ENCODE measurements at places on chromosomes 12 and 14.

DNA sequence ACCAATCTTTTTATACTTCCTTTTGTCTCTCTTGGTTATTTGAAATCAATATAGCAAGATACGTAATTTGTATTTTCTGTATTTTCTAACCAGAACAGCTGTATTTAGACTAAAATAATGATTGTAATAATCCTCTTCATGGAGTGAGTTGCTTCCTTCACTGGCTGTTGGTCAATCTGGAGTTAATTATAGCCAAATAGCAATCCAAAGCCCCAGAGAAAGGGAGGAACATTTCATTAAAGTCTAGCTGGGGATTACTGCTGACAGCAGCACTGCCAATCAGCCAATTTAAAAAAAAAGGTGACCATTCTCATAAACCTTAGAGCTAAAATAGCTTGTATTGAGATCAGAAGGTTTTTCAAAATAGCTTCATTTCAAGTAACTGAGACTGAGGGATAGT lies 118.0 kb downstream of the TRHDE start:
- no peak for DNase-seq

GRCh38 chr12:76967181-76967885 lies 88.5 kb upstream of the CSRP2 start:
- no peak for DNase-seq

DNA sequence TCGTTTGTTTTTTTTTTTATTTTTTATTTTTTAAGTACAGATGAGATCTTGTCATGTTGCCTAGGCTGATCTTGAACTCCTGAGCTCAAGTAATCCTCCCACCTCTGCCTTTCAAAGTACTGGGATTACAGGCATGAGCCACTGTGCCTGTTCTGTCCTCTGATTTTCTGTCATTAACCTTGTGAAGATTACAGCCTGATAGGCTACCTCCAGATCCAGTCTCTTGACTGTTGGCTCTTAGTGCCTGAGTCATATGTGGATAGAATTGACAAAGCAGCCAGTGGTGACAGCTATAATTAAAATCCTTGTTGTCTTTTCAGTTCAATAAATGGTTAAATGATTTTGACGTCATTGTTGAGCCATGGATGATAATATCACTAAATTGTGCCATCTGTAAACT lies 21.3 kb upstream of the REP15 start:
- no peak for DNase-seq

GRCh38 chr12:113852264-113852663 lies 113.9 kb downstream of the RBM19 start:
- DNase-seq = no peak

GRCh38 chr12:111840807-111841206 lies 1.2 kb upstream of the MAPKAPK5 start:
- no peak for DNase-seq

GRCh38 chr12:94534278-94534677 lies 74.6 kb upstream of the CEP83 start:
- DNase-seq = peak; percentile 38

DNA sequence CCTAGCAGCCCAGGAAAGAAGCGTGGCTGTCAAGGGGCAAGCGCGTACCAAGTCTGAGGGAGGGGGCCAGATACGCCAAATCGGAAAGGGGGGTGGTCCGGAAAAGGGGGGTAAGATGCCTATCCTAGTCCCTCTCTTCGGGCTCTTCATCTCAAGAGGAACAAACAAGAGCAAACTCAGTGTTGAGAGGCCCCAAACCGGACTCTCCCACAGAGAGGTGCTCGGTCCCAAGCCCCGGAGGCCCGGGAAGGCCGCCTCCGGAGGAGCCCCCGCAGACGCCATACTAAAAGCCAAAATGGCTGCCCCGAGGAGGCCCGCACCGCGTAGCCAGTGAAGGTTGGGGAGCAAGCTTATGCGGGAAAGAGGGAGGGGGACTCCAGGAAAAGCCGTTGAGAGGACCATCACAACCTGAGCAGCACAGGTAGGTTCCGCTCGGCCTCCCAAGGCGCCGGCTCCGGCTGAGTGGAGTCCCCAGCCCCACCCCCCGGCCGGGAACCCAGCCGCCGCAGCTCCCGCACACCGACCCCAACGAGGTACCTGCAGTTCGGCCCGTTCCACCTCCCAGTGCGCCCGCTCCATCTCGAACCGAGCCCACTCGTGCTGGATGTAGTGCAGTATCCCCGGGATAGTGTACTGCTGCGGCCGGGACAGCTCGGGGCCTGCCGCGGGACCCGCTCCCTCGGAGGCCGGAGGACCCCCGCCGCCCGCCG lies at the start of gene AP4S1:
AP4S1 (plus strand) TSS at position 283 of the 710 bp plus-strand sequence. CDS start 40,548 bp downstream, outside the sequence.
- DNase-seq = peak; percentile 84

DNA sequence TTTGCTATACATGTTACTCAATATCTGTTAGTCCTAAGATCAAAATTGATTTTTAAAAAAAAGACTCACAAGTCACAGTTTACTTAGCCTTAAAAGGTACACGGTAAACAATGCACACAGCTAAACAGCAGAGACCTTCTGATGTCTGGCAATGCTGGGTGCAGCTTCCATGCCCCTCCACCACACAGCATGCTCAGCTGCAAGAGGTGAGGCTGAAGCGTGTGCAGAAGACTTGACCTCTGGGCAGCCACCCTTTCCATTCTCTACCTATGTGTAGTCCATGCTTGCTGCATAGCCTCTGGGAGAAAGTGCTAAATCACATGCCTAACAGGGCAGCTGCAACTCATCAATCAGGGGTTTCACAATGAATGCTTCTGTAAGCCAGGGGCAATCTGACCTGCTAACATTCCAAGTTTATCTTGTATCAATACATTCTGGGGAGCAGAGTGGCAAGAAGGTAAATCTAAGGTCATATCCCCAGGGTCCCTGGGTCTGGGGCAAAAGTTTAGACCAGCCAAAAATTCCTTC lies 44.5 kb upstream of the AMN1 start:
- DNase-seq = no peak

GRCh38 chr14:24725311-24725710 lies 91.3 kb upstream of the GZMB start:
- DNase-seq = no peak

DNA sequence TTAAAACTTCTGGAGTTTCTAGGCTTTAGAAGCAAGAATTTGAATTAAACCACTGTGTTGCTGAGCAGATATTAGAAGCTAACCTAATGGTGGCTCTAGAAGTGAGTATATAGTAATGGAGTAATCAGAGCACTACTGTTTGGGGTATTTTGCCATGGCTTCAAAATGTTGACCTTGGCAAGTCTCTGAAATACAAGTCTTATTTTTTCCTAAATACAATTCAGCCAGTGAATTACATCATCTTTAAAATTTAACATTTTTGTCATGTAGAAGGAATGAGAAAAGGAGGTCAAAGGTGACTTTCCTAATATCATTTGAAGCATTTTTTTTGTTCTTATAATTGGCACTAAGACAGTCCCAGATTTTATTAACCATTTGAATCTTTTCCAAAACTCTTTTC lies 25.2 kb downstream of the PMCH start:
- no peak for DNase-seq

DNA sequence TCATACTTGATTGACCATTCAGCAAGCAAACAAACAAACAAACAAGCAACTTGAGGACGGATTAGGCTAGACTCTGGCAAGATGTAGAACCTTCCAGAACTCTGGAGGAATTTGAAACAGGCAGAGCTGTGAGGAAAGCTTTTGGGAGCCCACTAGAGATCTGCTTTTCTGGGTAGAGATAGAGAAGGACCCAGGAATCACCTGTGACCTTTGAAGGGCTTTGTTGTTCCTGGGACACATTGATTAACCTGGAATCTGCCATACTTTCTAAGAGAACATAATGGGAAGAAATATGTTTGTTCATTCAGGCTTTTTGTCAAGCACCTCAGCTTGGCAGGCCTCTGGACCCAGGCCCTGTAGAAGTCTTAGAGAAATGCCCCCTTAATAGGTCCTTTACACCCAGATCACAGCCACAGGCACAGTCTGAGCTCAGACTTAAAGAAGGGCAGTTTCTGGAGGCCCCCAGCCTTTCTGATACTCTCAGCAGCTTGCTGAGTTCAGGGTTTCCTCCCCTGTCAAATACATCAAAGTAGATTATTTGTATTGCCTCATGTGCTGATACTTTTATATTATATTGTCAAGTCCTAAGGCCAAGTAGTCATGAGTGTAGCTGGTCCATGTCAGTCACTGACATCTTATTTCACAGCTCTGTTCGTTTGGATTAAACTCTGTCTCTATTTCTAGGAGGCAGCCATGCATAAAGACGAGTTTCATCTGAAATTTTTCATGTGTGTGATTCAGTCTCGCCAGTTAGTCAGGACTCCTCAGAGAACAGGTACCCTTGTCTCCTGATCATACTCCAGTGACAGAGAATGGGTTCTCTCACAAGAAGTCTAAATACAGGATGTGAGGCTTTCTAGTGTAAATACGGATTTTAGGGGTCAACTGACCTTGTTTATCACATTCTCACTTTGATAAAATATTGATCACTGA lies 1.1 kb upstream of the SENP1 start:
- no peak for DNase-seq
